CD4-positive, alpha-beta T cell treated with Interleukin-6 for 4 hours (primary cell): ENCODE measurements at places on chromosomes 2 and 18.

DNA sequence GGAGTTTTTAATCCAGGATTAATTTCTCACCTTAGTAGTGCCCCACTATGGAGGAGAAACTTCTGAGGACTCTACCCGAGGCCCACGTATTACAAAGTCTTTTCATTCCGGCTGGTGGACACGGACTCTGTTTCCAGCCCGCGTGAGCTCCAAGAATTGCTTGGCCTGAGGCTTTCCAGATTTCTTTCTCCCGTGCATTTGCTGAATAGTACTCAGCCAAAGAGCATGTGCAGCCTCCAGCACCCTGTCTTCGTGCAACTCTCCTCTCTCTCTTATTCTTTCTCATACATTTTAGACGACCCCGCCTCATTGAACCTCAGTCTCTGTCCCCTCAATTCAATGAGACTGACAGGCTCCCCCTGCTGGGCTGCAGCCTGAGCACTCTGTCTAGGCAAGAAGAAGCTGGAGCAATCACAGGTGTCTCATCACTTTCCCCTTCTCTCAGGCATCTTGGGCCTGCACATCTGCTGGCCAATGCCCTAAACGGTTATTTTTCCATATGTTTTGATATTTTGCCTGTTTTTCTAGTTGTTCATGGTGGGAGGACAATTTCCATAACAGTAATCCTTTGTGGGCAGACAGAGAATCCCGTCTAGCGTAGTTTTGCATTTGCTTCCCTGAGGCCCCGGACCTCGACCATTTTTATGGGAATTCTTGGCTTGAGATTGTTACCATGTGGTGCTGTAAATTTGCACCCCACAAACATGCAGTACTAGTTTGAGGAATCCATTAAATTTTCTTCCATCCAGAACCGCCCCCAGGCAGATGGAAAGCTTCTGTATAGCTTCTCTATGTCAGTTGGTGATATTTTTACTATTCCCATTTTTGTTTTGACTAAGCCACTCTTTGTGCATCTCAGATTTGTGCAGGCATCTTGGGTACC, 50.1 kb upstream of the LPIN2 start:
- DNase-seq, result peak; percentile 89

DNA sequence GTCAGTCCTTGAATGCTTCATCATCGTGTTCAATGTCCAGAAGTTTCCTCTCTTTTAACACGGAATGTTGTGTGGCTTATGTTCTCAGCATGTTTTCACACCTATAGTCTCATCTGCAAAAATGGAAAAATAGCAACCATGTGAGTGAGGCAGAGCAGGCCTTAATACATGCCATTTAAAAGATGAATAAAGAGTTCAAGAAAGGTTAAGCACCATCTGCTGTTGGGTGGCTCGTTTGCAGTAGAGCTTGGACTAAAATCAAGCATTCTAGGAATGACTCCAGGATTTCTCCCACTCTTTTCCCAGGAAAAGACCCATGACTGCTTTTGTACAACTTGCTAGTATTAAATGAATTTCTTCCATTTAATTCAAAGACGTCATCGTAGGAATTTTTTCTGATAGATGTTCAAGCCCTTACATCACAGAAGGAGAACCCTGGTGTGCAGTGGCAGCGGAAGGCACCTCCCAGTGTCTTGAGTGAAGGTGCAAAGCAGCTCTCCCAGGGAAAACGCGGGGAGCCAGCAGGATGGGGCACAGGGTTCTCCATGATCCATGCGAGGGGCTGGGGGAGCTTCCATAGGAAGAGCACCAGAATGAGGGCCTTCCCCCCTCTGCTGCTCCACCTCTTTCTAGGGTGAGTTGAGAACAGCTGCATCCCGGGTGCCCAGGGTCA, 9.6 kb downstream of the DCDC2C start:
- no peak for DNase-seq

GRCh38 chr2:230668184-230668938, 44.3 kb upstream of the CAB39 start:
- DNase-seq, result peak; percentile 43

DNA sequence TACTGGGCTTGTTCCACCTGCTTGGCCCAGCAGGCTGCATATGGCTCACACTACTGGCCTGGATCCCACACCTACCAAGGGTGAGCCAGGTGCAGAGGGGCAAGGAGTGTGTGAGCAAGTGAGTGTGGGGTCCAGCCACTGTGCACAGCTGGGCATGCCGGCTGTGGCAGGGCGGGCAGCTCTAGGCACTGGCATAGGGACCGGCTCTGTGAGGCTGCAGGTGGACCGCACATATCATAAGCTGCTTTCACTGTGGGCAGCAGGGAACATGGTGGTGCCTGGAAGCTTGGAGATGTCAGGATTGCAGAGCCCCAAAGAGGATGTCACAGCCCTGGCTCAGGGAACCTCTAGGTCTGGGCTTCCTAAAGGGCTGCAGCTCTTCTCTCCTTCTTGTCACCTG, 154.3 kb downstream of the THSD7B start:
- DNase-seq, result no peak

DNA sequence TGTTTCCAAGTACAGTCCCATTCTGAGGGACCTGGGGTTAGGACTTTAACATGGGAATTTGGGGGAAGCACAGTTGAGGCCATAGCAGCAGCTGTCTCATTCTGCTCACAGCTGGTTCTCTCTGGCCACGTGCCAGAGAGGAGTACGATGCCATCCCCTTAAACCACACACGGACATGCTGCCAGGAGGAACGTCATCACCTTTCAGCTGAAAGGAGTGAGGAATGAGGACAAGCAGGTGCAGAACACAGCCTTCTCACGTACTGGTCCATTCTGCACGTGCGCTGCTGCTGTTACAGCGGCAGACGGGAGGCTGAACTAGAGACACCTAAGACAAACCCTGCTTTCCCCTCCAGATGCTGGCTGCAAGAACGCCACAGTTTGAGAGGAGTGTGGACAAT, 33.5 kb downstream of the ODC1 start:
- no peak for DNase-seq

- DNase-seq, result no peak
Observed at GRCh38 chr2:142435847-142436246, 305.0 kb upstream of the LRP1B start.

- no peak for DNase-seq
Observed at GRCh38 chr18:48790869-48791635, 159.7 kb downstream of the SMAD7 start.

DNA sequence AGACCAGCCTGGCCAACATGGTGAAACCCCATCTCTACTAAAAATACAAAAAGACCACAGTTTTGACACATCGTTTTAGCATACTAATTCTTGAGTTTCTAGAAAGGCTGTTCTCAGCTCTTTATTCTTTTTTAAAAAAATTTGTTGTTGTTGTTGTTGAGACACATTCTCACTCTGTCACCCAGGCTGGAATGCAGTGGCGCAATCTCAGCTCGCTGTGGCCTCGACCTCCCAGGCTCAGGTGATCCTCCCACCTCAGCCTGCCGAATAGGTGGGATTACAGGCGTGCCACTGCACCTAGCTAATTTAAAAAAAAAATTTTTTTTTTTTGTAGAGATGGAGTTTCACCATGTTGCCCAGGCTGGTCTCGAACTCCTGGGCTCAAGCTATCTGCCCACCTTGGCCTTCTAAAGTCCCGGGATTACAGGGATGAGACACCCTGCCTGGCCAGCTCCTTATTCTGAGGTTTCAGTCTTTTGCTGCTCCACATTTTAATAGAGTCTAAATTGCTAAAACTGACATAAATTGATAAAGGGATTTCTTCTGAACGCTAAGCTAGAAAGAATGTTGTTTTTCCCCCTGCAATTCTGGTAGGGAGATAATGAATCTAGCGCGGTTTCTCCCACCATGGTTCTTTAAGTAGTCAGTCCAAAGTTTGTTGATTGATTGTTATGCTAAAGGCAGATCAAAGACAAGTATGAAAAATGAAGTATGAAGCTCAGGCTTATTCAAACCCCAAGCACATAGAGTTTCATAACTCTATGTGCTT, 32.6 kb upstream of the CABLES1 start:
- DNase-seq, result no peak

GRCh38 chr2:37802211-37802752, 122.8 kb upstream of the RMDN2 start:
- no peak for DNase-seq

GRCh38 chr2:61967262-61967661, 61.8 kb downstream of the COMMD1 start:
- DNase-seq, result no peak

GRCh38 chr2:158723181-158723838, 71.8 kb upstream of the DAPL1 start:
- DNase-seq, result no peak

DNA sequence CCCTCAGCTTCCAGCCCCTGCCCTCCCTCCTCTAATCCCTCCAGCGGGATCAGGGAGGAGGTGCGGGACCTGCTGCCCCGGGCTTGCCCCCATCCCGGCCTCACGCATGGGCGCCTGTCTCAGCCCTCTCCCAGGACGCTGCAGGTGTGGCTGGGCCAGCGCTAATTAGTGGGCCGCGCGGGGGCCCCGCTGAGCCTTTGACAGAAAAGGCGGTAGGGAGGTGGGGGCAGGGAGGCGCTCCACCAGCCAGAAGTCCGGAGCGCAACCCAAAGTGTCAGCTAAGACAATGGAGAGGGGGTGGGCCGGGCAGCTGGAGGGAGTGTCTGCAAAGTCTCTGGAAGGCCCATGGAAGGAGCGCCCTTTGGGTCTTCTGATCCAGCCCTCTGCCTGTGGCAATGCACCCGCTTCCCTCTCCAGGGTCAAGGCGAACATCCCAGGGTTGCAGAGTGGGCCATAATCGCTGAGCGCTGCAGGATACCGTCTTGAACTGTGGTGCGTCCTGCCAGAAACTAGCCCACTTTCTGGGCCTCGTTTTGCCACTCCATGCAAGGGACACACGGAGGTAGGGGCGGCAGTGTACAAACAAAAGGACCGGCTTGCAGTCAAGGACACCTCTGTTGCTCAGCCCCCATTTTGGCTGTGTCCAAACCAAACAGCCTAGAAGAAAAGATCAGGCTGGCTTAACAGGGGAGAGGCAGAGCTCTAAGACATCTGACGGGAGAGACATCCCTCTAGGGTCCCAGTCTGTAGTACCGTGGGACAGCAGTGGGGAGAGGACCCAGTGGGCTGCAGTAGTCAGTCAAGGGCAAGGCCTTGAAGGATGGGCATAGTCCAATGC, 3.5 kb downstream of the ATP6V1B1 start:
- no peak for DNase-seq

DNA sequence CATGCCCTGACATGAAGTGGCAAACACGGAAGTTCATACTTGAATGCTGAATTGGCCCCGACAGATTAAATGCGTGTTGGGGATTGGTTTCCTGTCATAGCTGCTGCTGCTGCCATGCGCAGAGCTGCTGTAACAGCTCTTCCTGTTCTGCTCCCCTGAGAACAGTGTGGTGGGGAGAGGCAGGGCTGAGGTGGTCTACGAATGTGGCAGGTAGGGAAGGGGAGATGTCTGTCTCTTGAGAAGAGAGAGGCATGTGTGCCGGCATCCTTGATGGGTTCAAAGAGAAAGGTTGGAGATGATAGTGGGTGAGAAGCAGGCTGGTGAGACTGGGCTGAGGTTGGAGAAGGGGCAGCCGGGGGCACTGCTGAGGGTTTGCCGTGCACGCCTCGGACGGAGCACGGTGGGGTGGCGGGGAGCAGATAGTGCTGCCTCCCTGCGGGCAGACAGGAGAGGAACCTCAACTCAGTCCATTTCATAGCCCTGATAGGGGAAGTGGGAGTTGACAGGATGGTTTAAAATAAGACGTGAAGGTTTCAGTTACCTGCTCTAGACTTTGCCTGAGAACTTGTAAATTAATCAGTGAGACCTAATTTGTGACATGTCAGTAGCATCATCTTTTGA, 46.1 kb downstream of the TMEM185B start:
- DNase-seq, result peak; percentile 84

- DNase-seq, result no peak
Observed at GRCh38 chr2:221553333-221553732, 18.8 kb downstream of the EPHA4 start.

- DNase-seq, result no peak
Observed at GRCh38 chr2:157190151-157190550, 67.4 kb upstream of the GALNT5 start.

- no peak for DNase-seq
Observed at GRCh38 chr2:120132190-120132589, 91.0 kb downstream of the TMEM185B start.

DNA sequence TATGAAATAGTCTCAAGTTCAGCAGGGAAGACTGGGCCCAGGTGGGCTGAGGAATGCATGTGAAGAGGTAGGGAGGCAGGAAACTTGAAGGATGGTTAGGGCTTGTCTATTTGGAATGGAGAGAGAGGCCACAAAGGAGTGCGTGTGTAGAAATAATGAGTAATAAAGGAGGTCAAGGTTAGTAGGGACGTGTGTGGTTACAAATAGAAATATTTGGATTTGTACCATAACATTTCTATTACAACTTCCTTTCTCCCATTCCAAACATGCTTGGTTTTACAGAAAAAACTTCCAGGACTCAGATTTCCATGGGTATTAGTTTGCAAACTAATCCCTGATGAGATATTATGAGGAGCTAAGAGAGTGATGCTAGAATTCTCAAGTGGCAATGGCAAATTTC, 280.6 kb downstream of the NCKAP5 start:
- no peak for DNase-seq

DNA sequence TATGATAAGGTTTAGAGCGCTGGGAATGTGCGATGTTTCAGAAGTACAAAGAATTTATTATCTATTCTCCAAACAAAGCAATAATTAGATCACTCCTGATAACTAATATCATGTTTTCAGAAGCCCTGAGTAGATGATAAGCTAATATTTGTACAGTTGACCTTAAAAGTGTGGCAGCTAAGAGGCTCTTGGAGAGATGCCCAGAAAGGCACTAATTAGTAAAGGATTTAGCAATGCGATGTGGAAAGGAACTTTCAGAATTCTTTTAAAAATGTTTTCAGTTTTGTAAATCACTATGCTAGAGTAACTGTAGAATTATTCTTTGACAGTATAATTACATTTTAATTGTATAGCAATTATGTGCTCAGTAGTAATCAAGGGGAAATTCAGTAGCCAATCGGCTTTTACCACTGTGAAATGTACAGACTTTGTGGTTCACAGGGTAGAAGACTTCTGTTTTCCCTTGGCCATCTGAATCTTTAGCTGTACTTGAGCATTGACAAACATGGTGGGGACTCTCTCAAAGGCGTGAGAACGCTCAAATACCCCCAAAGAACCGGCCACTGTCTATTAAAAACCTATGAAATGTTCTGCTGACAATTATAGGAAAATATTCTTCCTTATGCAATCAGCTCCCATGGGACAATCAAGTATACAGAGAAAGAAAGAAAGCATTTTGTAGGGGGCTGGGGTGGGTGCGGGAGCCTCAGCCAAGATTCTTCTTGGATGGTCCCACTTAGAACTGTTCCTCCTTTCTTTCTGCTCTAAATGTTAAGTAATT, 262.8 kb upstream of the AGAP1 start:
- DNase-seq, result no peak

- DNase-seq, result peak; percentile 12
Observed at GRCh38 chr18:74963820-74964446, 245.0 kb downstream of the PTGR3 start.

- DNase-seq, result no peak
Observed at GRCh38 chr2:179677746-179678505, 183.5 kb downstream of the ZNF385B start.

DNA sequence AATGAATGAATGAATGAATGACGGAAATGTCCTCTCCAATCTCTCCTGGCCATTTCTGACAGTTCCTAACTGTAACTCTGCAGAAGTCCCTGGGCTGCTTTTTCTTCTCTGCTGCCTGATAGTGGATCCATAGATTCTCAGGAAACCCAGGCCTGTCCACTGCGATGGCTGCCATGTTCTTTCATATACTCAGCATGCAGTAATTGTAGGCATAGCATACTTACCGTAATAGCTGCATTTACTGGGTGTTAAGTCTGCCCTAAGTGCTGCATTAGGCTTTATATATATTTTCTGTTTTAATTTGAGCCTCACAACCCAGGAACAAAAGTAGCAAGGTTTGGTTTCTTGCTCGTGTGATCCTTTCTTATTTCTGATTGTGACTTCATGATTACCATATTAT, 122.9 kb downstream of the DCC start:
- no peak for DNase-seq
